ENCODE measurements at places on chromosomes 7 and 10.
A peak's percentile ranks its signal among the peaks of the same experiment; 100 is the strongest.

GRCh38 chr10:103534621-103535498 is 41.4 kb downstream of the NEURL1 start:
- no peak for DNase-seq

DNA sequence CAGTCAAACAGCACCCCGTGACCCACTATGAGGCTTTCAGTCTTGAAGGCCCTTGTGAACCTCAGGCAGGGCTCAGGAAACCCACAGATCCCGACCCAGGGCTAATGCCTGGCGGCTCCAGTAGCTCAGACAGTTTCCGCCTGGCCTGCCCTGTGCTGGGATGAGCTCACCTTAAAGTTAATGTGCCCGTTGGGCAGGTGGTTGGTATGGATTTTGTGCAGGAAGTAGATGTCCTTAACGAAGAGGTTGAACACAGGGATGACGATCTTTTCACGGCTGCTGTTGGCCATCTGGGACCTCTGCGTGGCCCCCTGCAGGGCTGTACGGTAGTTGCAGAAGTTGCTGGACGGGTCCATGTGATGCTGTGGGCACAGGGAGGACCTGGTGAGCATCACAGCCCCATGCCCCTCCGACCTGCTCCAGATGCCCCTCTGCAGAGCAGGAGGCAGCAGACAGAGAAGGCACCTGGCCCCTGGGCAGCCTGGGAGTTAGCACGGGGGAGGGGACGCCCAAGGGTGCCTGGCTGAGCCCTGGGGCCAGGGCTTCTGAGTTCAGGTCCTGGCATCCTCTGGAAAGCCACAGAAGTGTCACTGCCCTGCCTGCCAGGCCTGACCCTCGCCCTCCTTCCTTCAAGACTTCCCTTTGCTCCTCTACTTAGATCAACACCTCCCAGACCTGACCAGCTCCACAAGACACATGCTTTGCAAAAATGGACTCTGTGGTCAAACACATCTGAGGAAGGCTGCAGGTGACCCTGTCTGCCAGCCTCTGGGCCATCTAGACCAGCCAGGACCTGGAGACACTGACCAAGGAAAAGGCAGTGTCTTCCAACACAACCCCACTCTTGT is 59.8 kb downstream of the CSGALNACT2 start:
- no peak for DNase-seq

GRCh38 chr7:47078241-47078640 is 503.7 kb downstream of the TNS3 start:
- no peak for DNase-seq

DNA sequence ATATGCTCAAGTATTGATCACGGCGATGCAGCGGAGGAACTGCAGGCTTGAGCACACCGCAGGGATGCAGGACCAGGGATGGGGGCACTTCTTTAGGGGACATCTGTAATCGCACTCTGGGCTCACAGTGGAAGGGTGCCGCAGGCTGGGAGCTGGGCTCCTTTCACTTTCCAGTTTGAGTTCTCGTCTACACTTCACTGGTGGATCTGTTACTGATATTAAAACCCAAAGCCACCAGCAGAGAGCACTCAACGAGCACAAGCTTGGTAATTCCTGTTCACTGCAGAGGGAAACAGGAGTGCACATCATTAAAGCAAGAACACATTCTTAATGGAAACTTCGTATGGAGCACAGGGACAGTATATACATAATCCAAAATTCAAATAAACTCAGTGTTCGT is 91.3 kb downstream of the PARD3 start:
- no peak for DNase-seq

DNA sequence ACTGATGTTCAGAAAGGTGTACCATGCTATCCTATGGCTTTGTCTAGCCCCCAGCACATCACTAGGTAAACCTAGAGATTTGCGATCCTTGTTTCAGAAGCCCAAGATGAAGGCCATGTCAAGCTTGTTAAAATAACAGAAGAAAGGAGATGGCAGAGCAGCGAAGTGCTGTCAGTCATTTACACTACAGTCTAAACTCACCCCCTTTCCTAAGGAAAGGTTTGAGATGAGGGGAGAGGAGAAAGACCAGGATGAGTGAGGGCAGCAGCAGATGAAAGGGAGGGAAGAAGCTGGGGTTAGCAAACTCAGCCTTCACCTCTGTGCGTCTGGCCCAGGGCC is 74.8 kb downstream of the PROSER2 start:
- DNase-seq, result no peak

GRCh38 chr10:49194212-49194920 is 6.2 kb upstream of the TMEM273 start:
- DNase-seq, result no peak

DNA sequence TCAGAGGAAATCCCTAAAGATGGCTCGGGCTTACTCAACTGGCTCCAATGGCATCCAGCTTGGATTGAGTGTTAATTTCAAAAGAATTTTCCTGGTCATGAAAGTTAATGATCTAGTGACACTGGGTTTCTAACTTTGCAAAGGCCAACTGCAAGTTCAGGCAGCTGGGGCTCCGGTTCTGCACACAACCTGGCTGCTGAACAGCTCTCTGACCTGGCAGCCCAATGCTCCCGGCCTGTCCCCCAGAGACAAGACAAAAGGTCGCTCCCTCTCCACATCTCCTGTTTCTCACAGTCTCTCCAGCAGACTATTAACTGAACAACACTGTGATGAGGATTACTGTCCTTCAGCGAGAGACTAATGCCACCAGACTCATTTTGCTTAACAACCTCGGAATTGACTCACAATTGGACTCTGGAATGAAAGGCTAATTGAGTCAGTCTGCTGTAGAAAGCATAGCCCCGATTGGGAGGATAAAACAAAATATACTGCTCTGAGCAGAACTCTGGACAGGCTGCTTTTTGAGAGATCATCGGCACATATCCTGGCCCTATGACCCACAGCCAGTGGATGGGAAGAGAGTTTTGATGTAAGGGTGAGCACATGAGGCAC is 174.5 kb downstream of the GFRA1 start:
- no peak for DNase-seq

DNA sequence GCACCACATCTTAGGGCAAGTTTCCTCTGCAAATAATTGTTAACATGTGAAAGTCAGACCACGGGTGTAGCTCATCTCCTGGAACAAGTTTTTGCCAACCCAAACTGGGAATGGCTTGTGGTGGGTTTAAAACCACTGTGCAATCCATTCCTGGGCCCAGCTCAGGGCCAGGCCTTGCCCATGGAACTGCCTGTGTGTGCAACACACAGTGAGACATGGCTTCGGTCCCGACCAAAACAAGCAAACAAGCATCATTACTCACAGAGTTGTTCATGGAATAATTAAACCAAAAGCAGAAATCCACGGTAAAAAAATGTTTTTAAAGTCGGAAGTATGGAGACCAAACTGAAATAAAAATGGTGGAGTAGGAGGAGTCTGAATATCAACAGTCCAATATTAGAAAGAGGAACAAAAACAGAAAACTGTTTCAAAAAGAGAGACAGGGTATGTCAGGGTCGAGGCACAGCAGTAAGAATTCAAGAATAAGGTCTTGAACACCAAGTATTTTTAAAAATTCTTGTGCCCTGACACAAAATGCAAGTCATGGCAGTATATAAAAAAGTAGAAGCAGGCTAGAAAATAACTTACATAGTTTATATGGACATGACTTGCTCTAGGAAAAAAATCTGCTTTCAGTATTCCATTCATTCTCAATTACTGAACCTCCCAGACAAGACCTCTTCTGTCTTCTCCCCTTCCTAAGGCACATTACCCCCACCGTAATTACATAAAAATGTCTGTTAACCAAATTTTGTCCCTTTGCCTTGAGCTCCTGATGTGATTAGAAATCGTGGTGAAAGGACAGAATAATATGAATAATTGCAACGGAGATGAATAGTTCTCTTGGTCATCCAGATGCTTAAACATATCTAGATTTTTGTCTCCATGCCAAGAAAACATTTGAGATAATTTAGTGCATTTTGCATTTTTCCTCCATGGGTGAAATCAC is 88.4 kb downstream of the FAS start:
- DNase-seq, result no peak

GRCh38 chr7:92432299-92432946 is 14.9 kb upstream of the GATAD1 start:
- no peak for DNase-seq

DNA sequence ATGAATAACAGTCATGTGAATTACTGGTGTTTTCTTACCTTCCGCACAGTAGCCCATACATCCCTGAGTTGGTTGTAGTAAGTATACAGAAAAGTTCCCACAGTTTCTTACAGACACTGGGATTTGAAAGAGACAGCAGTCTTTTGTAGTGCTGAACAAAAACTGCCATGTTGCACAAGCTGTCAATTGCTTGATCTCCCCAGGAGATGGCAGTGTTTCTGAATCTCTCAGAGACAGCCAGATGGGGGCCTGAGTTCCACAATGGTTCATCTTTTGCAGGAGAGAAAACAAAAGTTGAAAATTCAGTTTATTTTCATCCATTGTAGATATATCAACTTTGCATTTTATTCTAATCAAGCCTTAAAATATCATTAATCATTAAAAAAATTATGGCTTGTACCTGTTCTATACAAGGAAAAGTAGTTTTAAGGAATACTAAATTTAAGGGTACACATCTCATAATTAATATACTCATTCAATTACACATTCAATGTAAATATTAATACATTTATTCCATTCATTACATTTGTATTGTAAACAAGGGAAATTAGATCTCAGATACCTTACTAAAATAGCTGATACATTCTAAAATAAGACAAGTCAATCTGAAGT is 14.5 kb downstream of the VWDE start:
- DNase-seq, result peak; percentile 30

GRCh38 chr10:123382491-123382890 is 228.3 kb downstream of the BUB3 start:
- no peak for DNase-seq

GRCh38 chr10:8060010-8060703 is 5.7 kb downstream of the GATA3 start:
- DNase-seq, result no peak

- DNase-seq, result no peak
Observed at GRCh38 chr10:113751181-113751732, at the start of gene PLEKHS1. TSS of gene PLEKHS1 (plus strand) at chr10:113751682. CDS start at chr10:113755278, 3,596 bp downstream.

DNA sequence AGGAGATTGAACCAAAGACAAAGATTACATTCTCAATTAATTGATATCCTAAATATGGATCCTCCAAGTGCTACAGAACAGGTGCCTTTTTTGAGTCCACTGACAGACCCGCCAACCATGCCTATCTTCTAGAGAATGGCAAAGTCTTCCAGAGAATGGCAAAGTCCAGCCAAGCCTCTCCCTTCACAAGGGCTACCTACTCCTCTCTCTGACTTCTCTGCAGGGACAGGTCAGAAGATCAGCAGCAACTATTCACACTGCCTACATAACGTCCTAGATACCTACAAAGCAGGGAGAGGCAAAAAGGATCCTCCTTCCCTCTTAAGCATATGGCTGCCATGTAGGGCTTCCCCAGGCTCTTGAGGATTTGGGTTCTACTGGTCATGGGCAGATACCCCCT is 12.4 kb downstream of the UBE2H start:
- DNase-seq, result no peak

DNA sequence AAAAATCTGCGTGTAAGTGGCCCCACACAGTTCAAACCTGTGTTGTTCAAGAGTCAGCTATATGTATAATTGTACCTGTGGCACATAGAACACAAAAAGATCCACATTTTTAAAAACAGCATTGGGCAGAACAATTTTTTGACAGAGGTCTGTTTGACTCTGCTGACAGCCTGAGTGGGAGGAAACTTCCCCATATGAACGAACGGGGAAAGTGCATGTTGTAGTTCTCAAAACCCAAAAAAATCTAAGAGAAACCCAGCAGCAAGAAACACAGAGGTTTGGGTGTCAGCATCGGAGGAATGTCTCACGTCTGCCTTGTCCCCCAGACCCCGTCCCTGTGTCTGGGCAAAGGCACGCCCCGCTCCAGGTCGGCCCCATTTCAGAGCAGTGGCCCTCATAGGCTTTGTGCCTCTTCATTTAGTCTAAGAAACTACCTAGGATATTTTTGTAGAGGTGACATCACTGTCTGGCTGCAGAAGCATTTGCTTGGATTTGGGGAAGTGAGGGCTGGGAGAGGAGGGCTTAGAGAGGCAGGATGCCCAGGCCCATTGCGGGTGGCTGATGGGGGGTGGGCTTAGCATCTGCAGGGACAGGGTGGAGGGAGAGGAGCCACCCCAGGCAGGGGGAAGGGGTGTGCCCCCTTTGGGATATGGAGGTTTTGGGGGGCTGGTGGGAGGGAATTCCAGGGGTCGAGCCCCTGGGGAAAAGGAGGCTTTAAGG is 11.0 kb downstream of the CUX1 start:
- no peak for DNase-seq

GRCh38 chr10:132477398-132478340 is 59.9 kb upstream of the INPP5A start:
- no peak for DNase-seq

DNA sequence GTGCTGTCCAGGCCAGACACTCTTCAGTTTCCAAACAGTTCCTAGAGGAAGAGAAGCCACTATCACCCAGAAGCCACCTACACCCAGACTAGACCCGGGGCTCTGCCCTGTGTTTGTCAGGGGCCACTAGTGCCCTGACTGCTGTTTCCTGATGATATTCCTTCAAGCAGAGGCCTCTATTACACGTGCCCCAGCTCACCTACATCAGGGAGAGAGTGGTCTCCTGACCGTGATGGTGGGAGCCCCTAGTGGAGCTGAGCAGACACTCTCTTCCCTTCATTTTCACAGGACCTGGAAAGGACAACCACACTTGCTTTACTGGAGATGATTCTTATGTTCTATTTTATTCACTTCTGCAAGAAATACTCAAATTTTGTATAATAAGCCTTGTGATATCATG is 9.2 kb downstream of the ZNF394 start:
- no peak for DNase-seq

DNA sequence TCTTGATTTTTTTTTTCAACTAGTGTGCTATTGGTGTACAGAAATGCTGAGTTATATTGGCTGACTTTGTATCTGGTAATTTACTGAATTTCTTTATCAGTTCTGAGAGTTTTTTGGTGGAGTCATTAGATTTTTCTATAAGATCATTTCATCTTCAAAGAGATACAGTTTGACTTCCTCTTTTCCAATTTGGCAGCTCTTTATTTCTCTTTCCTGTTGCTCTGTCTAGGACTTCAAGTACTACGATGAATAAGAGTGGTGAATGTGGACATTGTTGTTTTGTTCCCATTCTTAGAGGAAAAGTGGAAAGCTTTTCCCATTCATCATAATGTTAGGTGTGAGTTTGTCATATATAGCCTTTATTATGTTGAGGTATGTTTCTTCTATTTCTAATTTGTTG is 50.2 kb downstream of the LOXL4 start:
- DNase-seq, result no peak

DNA sequence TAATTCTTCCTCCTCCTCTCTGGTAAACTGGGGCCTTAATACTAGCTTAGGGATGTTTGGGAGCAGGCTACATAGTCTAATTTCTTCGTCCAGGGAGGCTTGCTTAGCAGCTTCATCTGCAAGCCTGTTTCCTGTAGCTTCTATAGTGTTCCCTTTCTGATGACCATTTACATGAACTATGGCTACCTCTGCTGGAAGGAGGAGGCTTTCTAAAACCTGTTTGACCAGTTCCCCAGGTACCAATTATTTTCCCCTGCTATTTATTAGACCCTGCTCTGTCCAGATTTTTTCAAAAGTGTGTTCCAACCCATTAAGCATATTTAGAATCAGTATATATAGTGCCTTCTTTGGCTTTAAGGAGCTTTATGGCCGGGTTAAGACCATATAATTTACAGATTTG is 38.8 kb upstream of the DNAH11 start:
- DNase-seq, result no peak
